Lower lobe of right lung (tissue), 2 donors: ENCODE measurements at places on chromosomes 6 and 20. TPM values are rescaled to one million over a fixed set of nuclear protein-coding genes. Genes with fewer than 3 reads are reported as not detected.

ZNF341 gene
- 5.6 TPM for total RNA-seq

KIAA1755 gene
- 1.3 TPM for total RNA-seq

GRCh38 chr20:18837718-18838117, 24.1 kb downstream of the SCP2D1 start:
- no peak for DNase-seq

GRCh38 chr6:816510-817084, 123.7 kb upstream of the EXOC2 start:
- peak; percentile 51 for DNase-seq

DNA sequence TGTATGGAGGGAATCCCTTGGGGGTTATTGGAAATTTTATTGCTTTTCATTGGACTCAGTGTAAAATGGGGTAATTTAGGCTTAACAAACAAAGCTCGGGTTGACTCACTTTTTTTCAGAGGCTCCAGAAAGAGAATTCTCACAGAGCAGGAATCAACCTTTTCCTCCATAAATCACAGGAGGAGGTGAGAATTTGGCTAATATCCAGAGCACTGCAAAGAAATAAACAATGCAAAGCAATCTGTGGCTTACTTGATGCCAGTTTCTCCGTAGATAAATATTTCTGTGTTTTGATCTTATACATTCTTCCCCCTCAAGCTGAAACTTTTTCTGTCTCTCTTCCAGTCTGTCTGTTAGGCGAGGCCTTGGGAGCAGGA, 176.6 kb downstream of the TSHZ2 start:
- DNase-seq: no peak

GRCh38 chr6:14796974-14797762, 448.7 kb upstream of the JARID2 start:
- no peak for DNase-seq

GRCh38 chr6:103335412-103335811, 1524.3 kb downstream of the HACE1 start:
- no peak for DNase-seq

DNA sequence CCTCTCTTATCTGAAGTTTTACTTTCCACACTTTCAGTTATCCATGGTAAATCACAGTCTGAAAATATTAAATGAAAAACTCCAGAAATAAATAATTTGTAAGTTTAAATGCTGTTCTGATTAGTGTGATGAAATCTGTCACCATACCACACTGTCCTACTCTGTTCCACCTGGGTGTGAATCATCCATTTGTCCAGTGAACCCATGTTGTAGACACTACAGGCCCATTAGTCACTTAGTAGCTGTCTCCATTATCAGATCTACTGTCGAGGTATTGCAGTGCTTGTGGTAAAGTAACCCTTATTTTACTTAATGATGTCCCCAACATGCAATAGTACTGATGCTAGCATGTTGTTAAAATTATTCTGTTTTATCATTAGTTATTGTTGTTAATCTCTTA, 29.2 kb upstream of the MMS22L start:
- no peak for DNase-seq

DNA sequence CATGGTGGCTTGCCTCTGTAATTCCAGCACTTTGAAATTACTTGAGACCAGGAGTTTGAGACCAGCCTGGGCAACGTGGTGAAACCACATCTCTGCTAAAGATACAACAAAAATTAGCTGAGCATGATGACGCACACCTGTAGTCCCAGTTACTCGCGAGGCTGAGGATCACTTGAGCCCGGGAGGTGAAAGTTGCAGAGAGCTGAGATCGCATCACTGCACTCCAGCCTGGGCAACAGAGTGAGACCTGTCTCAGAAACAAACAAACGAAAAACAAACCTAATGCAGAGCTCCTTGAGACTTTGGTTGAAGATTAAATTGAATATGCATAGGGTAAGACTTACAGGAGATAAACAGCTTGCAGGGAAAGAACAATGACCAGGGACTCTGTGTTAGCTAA, 80.8 kb downstream of the SCAF8 start:
- no peak for DNase-seq
